ENCODE measurements at places on chromosomes 2 and 18. TPM values are rescaled to one million over a fixed set of nuclear protein-coding genes. Genes with fewer than 3 reads are reported as not detected.

DNA sequence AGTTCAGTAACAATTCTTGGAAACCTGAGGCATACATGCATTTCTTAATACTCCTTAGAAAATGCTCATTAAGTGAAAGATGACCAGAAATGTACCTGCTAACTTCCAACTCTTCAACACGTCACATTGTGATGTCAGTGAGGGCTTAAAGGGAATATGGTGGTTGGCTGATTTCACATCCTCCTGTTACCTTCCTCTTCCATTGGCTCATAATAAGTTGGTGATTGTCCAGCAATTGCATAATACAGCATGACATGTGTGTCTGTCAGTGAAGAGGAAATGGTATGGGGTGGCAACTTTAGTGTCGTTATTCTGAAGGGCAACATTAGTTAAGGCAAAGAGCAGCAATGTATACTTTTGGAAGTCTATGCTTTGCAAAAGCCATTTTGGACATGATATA is 26.0 kb downstream of the PLEK start:
- DNase-seq = no peak
- H3K4me1 ChIP-seq = no peaks in the 10 kb centered on the region
- no peaks in the 10 kb centered on the region for H3K36me3 ChIP-seq
- H3K27ac ChIP-seq = no peak overlapping the region
- H3K27me3 ChIP-seq = peaks cover 18% of the 10 kb centered on the region
- H3K4me3 ChIP-seq = no peak overlapping the region

DNA sequence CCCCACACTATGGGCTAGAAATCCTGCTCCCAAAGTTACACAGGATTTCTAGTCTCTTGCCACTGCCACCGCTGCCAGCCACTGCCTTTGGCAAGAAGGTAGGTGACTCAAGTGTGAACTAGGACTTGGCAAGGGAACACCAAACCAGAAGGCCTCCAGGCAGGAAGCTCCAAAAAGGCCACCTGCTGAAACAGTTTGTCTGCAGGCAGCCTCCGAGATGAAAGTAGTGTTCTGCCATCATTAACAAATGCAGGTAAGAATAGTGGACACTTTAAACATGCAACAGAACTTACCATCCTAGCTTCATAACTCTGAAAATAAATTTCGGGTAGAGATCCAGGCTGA is 3.9 kb downstream of the ANKRD44 start:
- no peak overlapping the region for H3K4me3 ChIP-seq
- no peak for DNase-seq
- peaks cover 44% of the 10 kb centered on the region for H3K27me3 ChIP-seq
- peaks cover 7% of the 10 kb centered on the region for H3K4me1 ChIP-seq

DNA sequence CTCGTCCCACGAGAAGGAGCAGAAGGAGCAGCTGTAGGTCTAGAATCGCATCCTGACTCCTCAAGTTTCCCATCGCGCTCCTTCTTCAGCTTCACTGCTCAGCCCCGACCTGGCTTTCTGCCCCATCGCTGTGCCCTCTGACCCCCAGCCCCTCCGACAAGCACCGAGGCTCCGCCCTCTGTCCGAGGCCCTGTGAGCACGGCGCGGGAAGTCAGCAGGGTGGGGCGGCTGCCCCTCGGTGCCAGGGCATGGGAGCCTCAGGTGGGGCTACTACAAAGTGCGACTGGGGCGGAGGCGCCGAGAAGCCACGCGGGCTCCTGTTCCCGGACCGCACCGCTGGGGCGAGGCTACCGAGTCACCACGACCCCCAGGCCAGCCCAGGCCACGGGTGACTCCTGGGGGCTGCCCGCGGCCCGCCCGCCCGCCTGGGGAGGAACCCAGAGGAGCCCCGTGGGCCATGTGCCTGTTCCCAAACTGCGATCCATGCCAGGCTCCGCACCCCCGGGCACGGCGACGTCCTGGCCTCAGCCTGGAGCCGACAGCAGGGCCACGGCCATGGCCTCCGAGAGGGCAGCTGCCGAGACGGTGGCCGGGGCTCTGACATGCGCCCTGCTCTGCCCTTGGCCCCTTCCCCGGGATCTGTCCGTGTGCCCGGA is 36.6 kb upstream of the ID2 start:
- H3K27me3 ChIP-seq = no peaks in the 10 kb centered on the region
- no peak for DNase-seq
- no peaks in the 10 kb centered on the region for H3K36me3 ChIP-seq
- peaks cover 31% of the 10 kb centered on the region for H3K4me1 ChIP-seq
- H3K27ac ChIP-seq = no peak overlapping the region

DNA sequence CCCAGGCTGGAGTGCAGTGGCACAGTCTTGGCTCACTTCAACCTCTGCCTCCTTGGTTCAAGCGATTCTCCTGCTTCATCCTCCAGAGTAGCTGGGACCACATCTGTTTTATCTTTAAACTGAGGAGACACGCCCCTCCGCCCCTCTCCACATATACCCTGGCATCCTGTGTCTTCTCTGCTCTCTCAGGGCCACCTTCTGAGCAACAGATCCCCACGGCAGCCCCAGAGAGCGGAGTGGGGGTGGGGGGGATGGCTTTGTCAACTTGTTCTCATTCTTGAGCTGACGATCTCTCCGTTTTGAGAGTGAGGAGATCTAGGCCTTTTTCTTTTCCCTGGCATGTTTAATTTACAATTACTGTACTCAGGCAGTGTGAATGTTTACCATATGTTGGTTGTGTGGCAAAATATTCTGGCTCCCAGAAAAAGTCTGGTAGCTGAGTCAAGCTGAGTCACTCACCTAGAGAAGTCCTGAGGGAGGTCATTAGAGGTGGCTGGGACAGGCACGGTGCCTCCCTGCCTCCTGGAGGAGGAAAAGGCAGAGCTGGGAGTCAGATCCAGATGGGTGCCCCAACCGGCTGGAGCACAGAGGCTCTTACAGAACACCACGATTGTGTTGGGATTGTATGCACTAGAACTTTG is 19.5 kb upstream of the ID2 start:
- no peak overlapping the region for H3K27ac ChIP-seq
- peaks cover 5% of the 10 kb centered on the region for H3K4me1 ChIP-seq
- no peak for DNase-seq

- no peaks in the 10 kb centered on the region for H3K36me3 ChIP-seq
- peaks cover 14% of the 10 kb centered on the region for H3K4me1 ChIP-seq
- no peak overlapping the region for H3K4me3 ChIP-seq
- DNase-seq = no peak
These were observed 36.5 kb upstream of the DLX1 start for GRCh38 chr2:172048508-172049503.

DNA sequence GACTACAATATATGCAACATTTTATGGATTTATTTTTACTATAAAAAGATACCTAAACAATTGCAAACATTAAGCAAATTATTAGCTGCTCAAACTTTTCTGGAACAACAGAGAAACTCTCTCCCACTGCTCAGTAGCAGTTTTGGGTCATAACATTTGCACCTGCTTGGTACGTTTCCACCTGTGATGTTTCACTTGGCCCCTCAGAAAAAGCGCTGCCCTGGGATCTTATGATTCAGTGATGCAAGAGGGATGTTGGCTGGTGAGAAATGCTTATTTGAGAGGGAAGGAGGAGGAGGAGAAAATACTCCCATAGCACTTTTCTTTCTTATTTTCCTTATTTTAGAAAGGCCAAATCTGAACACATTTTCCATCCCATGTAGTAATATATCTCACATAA is 9.2 kb downstream of the IRS1 start:
- H3K4me1 ChIP-seq = peaks cover 55% of the 10 kb centered on the region
- no peaks in the 10 kb centered on the region for H3K27me3 ChIP-seq
- peaks cover 14% of the 10 kb centered on the region for H3K36me3 ChIP-seq
- no peak for DNase-seq
- peak overlapping the region; percentile 84 for H3K4me3 ChIP-seq
- H3K27ac ChIP-seq = peak overlapping the region; percentile 96

DNA sequence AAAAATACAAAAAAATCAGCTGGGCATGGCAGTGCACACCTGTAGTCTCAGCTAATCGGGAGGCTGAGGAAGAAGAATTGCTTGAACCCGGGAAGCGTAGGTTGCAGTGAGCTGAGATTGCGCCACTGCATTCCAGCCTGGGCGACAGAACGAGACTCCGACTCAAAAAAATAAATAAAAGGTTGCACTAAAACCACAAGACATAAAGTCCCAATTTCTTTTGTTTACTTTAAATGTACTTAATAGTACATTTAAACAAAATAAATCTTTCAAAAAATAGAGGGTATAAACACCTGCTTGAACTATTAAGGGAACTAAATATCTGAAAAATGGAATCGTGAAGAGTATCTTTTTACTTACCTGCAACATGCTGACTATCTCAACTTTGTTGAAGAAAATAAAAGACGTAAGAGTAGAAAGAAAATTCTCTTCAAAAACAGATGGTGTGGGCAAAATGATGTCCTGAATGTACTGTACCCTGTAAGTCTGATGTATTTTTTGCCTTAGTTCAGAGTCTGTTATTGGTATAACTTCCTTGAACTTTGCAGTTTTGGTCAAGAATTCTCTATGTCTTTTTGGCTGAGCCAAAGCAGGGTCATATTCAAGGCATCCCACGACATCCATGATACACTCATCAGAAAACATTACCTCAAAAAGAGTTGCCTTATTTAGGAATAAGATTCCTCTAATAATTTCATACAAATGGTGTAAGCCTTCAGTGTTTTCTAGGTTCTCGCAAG is 19.2 kb downstream of the PPP4R3B start:
- H3K4me3 ChIP-seq = no peak overlapping the region
- H3K27me3 ChIP-seq = no peaks in the 10 kb centered on the region
- H3K36me3 ChIP-seq = peaks cover 25% of the 10 kb centered on the region
- H3K4me1 ChIP-seq = no peaks in the 10 kb centered on the region
- DNase-seq = no peak

DNA sequence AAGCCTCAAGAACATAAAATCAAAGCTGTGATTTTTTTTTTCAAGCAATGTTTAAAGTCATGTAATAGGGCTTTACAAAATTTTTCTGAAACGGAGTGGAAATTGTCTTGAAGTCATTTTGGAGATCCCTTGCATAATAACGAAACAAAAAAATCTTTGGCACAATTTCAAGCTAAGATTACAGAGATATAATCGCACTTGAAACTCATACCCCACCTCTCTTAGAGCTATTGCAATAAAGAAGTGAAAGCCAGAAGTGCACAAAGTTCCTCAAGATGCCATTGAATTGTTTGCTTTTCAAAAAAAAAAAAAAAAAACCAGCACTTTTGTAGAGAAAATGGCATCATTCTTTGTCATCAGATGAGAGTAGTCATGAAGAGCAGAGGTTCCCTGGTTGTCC is 152.3 kb downstream of the PAX3 start:
- no peaks in the 10 kb centered on the region for H3K36me3 ChIP-seq
- no peak overlapping the region for H3K4me3 ChIP-seq
- no peak overlapping the region for H3K27ac ChIP-seq
- no peak for DNase-seq

DNA sequence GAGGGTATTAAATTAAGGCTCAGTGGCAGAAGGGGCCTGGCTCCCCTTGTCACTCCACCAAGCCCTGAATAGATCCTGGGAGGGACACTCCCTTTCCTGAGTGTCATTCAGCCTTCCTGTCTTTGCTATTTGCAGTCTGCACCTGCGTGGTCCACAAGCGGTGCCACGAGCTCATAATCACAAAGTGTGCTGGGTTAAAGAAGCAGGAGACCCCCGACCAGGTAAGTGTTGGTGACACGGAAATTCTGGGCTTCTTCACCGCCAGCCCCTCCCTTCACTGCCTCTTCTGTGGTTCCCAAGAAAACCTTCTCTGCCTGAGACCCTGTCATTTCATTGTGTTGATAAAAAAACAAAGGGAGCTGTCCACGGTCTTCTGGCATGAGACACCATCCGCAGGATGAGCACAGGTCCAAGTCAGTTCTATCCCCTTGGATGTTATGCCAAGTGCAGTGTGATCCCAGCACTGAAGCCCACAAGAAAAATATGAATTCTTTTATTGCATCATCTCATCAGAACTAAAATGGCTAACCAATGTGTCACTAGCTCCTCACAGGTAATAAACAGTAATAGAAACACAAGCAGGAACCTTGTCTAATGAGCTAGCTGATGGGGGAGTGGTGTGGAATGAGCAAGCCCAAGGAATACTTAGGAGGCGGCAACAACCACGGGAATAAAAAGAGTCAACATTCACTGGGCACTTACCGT is 316.9 kb upstream of the EPAS1 start:
- no peaks in the 10 kb centered on the region for H3K36me3 ChIP-seq
- H3K4me1 ChIP-seq = peaks cover 4% of the 10 kb centered on the region
- no peak for DNase-seq
- H3K4me3 ChIP-seq = no peak overlapping the region
- H3K27ac ChIP-seq = no peak overlapping the region
- H3K27me3 ChIP-seq = no peaks in the 10 kb centered on the region

GRCh38 chr2:31382452-31383120 is 32.0 kb downstream of the XDH start:
- peaks cover 5% of the 10 kb centered on the region for H3K36me3 ChIP-seq
- no peaks in the 10 kb centered on the region for H3K27me3 ChIP-seq
- H3K4me3 ChIP-seq = no peak overlapping the region
- peak overlapping the region; percentile 68 for H3K27ac ChIP-seq
- no peak for DNase-seq

DNA sequence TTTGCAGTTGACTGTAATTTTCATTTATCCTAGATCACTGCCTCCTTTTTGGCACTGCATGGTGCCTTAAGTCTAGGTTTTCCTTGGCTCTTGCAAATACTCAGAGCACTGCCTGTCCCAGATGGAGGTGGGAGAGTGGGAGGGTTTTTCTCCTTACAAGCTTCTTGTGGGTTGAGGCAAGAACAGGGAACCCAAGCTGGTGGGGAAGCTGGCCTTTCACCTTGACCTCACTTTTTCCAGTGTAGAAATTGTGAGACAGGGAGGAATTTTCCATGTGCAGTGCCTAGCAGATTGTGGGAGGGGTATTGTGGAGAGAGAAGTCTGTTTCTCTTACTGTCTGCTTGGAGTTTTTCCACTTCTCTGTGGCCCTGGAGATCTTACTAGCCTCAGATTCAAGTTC is 21.5 kb downstream of the GALNT1 start:
- DNase-seq = no peak
- H3K36me3 ChIP-seq = peaks cover 48% of the 10 kb centered on the region
- no peak overlapping the region for H3K27ac ChIP-seq
- no peaks in the 10 kb centered on the region for H3K27me3 ChIP-seq

GRCh38 chr2:27191070-27191829 is 20.6 kb upstream of the ATRAID start:
- DNase-seq = peak; percentile 54
- no peak overlapping the region for H3K27ac ChIP-seq
- H3K27me3 ChIP-seq = no peaks in the 10 kb centered on the region
- H3K4me3 ChIP-seq = no peak overlapping the region
- no peaks in the 10 kb centered on the region for H3K36me3 ChIP-seq
- H3K4me1 ChIP-seq = no peaks in the 10 kb centered on the region

DNA sequence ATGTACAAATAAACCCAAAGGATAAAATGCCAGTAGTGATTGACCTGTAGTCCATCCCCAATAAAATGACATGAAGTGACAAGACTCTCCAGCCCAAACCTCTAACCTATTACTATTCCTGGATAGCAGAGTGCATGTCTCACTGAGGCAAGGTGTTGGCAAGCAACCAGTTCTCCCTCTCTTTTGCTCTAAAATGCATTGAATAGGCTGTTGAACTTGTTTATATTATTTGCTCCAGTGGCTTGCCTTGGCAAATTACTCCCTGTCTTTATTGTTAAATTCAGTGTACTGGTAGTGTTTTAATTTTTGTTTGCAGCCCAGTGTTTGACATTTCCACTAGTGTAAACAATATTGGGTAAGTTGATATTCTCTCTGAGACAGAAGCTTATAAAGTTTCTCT is 70.5 kb downstream of the CSRNP3 start:
- H3K4me3 ChIP-seq = no peak overlapping the region
- H3K27me3 ChIP-seq = no peaks in the 10 kb centered on the region
- no peaks in the 10 kb centered on the region for H3K36me3 ChIP-seq
- H3K4me1 ChIP-seq = peaks cover 9% of the 10 kb centered on the region

The ARHGAP25 gene
- total RNA-seq = 3.4 TPM

The TTR gene
- 1.0 TPM for total RNA-seq

The COL3A1 gene
- 0.76 TPM for total RNA-seq

All from WTC11 (cell line).